PC-9 (cell line): ENCODE measurements at places on chromosomes 16 and 17. TPM values are rescaled to one million over a fixed set of nuclear protein-coding genes. Genes with fewer than 3 reads are reported as not detected.
A peak's percentile ranks its signal among the peaks of the same experiment; 100 is the strongest.

- no peaks in the 10 kb centered on the region for H3K27me3 ChIP-seq
- H3K4me1 ChIP-seq: no peaks in the 10 kb centered on the region
- no peak overlapping the region for H3K27ac ChIP-seq
Measured at GRCh38 chr16:84932681-84933080, 78.7 kb downstream of the ZDHHC7 start.

GRCh38 chr17:10628756-10629155, 28.4 kb downstream of the MYH3 start:
- no peaks in the 10 kb centered on the region for H3K36me3 ChIP-seq
- H3K27me3 ChIP-seq: peaks cover 42% of the 10 kb centered on the region
- no peak for DNase-seq
- H3K4me1 ChIP-seq: no peaks in the 10 kb centered on the region

The CASKIN1 gene
- 2.1 and 3.3 TPM in 2 replicates for total RNA-seq

The TBC1D3I gene
- total RNA-seq: 0.50 and 0.81 TPM in 2 replicates

GRCh38 chr17:12349297-12349696, 316.4 kb upstream of the MYOCD start:
- H3K27ac ChIP-seq: no peak overlapping the region
- no peak overlapping the region for H3K4me3 ChIP-seq
- no peaks in the 10 kb centered on the region for H3K27me3 ChIP-seq
- DNase-seq: no peak

DNA sequence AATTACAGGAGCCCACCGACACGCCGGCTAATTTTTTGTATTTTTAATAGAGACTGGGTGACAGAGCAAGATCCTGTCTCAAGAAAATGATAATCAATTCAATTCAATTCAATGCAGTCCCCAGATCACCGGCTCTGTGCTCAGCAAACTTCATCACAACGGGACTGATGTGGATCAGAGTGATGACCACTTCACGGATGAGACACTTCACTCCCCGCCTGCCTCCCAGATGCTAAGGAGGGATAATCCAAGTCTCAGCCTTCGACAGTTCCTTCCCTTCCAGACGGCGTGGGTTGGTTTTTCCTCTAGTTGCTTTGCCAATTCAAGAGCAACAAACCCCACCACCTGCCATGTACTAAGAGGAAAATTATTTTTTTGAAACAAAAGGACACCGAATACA, 93.8 kb downstream of the ZDHHC7 start:
- H3K4me1 ChIP-seq: no peaks in the 10 kb centered on the region
- no peak overlapping the region for H3K27ac ChIP-seq

The UMOD gene
- not detected in 2 replicates for total RNA-seq

The ZP2 gene
- not detected in 2 replicates for total RNA-seq

- no peaks in the 10 kb centered on the region for H3K36me3 ChIP-seq
- H3K4me3 ChIP-seq: no peak overlapping the region
Measured at GRCh38 chr17:48394821-48395220, 35.2 kb downstream of the SKAP1 start.

- no peaks in the 10 kb centered on the region for H3K36me3 ChIP-seq
- H3K27me3 ChIP-seq: peaks cover 39% of the 10 kb centered on the region
- H3K4me1 ChIP-seq: no peaks in the 10 kb centered on the region
- H3K27ac ChIP-seq: no peak overlapping the region
Measured at GRCh38 chr16:21130811-21131210, 19.8 kb downstream of the DNAH3 start.

DNA sequence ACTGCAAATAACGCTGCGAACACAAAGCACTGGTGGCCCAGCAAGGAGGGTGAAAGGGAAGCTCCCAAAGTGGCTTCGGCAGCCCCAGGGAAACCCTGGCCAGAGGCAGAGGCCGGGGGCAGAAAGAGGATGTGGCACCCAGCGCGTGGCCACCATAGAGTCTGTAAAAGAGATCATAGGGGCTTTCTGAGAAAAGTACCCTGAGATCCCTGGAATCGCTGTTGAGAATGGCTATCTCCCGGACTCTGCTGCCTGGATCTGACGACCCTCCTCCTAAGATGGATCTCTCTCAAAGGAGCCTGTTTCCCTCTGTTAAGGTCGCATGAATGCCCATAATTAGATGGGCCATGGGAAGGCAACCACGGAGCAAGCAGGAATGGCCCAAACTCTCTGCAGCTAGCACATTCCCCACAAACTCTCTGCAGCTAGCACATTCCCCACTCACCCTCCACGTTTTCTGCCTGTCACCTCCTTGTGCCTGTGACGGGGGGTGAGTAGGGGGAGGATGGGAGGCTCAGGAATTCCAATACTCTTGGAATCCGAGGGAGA, 364.4 kb downstream of the XYLT1 start:
- H3K36me3 ChIP-seq: no peaks in the 10 kb centered on the region
- no peak for DNase-seq
- H3K4me1 ChIP-seq: no peaks in the 10 kb centered on the region
- H3K4me3 ChIP-seq: no peak overlapping the region

DNA sequence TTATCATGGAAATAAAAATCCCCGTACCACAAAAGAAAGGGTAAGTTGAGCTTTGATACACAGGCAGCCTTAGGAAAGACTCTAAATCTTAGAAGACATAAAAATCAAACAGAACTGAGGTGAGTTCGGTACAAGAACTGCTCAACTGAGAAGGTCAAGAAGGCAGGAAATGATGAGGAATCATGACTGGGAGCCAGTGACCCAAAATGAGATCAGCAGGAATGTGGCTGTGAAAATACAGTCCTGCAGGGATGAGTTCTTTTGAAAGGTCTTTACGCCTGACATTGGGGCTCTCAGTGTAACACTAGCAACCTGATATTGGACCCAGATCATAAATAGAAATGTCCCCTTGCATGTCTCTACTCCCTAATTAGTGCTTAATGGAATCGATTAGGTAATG, 56.3 kb upstream of the CDH11 start:
- no peak for DNase-seq
- no peaks in the 10 kb centered on the region for H3K4me1 ChIP-seq
- H3K36me3 ChIP-seq: no peaks in the 10 kb centered on the region
- no peak overlapping the region for H3K27ac ChIP-seq
- H3K4me3 ChIP-seq: no peak overlapping the region

DNA sequence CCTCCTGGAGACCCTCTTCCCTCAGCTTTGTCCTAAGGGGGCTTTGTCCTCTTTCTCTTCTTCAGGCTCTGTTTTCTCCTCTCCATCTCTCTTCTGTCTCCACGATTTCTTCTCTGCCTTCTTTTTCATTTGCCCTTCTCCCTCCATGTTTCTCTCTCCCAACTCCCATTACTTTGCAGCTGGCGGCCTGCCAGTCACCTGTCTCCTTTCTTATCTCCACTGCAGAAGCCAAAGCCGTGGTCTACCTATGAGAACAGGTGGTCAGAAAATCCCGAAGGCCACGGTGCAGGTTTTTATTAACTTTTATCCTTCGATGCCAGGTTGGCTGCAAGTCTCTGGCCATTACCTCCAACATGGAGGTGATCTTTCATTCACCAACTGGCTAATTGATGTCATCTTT, 45.1 kb downstream of the FZD2 start:
- no peak overlapping the region for H3K27ac ChIP-seq
- no peaks in the 10 kb centered on the region for H3K27me3 ChIP-seq
- H3K36me3 ChIP-seq: no peaks in the 10 kb centered on the region
- H3K4me3 ChIP-seq: no peak overlapping the region
- DNase-seq: no peak
- peaks cover 23% of the 10 kb centered on the region for H3K4me1 ChIP-seq

DNA sequence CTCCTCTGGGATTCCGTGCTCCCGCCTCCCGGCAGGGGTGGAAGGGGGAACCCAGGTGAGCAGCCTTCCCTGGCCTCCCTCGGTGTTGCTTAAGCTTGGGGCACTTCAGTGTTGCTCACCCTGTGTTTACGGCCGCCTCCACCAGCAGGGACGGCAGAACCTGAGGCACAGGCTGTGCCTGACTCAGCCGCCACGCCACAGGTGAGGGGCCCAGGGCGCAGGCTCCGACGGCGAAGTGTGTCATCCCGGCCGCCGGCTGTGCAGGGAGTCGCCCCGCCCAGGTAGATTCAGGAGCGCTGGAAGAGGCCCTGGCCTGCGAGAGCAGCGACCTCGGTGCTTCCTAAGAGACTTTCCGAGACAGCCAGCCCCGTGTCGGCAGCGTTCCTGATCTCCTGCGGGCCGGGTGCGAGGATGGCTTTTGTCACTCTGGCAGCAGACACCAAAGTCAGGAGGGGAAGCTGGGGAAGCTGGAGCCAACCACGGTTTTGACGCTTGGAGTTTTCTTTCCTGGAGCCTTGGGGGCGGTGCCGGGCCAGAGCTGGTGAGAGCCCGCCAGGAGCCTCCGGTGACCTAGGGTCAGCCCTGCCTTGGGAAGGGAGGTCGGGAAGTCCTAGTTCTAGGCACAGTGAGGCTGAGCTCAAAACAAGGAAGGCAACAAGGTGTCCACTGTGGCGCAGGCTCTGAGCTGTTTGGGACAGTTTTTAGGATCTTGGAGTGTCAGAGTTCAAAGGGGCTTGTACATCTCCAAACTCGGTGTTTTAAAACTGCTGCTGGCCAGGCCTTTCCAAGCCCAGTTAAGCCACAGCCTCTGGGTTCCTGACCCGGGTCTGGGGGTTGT, 2.1 kb downstream of the GSE1 start:
- H3K4me3 ChIP-seq: peak overlapping the region; percentile 88
- peak; percentile 93 for DNase-seq
- H3K4me1 ChIP-seq: peaks cover 24% of the 10 kb centered on the region

DNA sequence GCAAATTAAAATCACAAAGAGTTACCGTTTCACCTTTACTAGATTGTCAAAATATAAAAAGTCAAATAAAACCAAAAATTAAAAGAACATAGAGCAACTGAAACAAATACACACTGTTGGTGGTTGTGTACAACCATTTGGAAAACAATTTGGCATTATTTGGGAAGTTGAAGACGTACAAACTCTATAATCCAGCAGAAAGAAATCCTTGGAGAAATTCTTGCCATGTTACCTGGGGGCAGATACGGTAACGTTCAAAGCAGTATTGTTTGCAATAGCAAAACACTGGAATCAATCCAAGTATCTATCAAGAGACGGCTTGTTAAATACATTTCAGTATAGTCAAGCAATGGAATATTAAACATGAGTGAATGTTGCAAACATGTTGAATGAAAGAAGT, 56.7 kb downstream of the TBX4 start:
- no peaks in the 10 kb centered on the region for H3K27me3 ChIP-seq
- H3K27ac ChIP-seq: no peak overlapping the region
- DNase-seq: no peak
- H3K4me1 ChIP-seq: peaks cover 5% of the 10 kb centered on the region
- H3K36me3 ChIP-seq: no peaks in the 10 kb centered on the region

GRCh38 chr16:84294531-84295142, at the start of gene WFDC1:
Gene WFDC1 (plus strand): TSS chr16:84294878. CDS start chr16:84294972, 94 bp downstream.
- H3K36me3 ChIP-seq: no peaks in the 10 kb centered on the region
- DNase-seq: no peak
- H3K27ac ChIP-seq: no peak within 1 kb of the TSS
- H3K4me3 ChIP-seq: no peak within 1 kb of the TSS
- H3K27me3 ChIP-seq: peaks cover 39% of the 10 kb centered on the region

The UQCRC2 gene
- total RNA-seq: 195 and 299 TPM in 2 replicates

The KRTAP2-1 gene
- total RNA-seq: not detected in 2 replicates

DNA sequence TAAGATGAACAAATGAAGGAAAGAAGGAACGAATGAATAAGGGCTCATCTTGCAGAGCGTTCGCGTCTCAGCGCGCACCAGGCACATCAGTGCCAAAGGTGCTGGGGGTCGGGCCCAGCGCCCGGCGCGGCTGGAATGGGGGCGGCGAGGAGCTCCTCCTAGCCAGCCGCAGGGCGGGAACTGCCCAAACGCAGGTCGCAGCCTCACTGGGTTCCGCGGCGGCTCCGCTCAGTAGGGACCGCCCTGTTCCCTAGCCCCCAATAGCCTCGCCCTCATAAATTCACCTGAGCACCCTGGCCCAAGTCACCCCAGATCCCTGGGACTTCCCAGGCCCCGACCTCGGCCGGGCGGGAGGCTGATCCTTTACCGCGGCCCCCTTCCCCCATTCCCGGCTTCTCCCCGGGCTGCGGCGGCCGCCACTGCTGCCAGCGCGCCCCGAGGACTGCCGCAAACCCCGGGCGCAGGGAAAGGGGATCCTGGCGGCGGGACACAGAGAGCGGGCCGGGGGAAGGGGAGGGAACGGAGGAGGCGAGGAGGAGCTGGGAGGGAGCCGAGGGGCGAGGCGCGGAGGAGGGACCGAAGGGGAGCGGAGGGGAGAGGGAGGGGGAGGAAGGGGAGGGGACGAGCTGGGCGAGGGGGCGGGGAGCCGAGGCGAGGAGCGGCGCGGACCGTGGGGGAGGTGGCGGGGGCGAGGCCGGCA, 377 bp upstream of the CRHR1 start:
- H3K27ac ChIP-seq: no peak overlapping the region
- no peaks in the 10 kb centered on the region for H3K36me3 ChIP-seq
- no peak for DNase-seq
- no peak overlapping the region for H3K4me3 ChIP-seq
- H3K4me1 ChIP-seq: no peaks in the 10 kb centered on the region

GRCh38 chr17:49227436-49228261, 2.9 kb downstream of the PHOSPHO1 start:
- H3K4me1 ChIP-seq: peaks cover 13% of the 10 kb centered on the region
- DNase-seq: peak; percentile 69
- peaks cover 29% of the 10 kb centered on the region; the same call in 1 of the 2 replicates for H3K27me3 ChIP-seq

The OTOP3 gene
- total RNA-seq: not detected in 2 replicates

- peaks cover 15% of the 10 kb centered on the region for H3K4me1 ChIP-seq
- H3K4me3 ChIP-seq: no peak overlapping the region
- peak; percentile 73 for DNase-seq
- no peaks in the 10 kb centered on the region for H3K27me3 ChIP-seq
- H3K27ac ChIP-seq: no peak overlapping the region
Measured at GRCh38 chr17:40352779-40353394, 11.7 kb downstream of the GJD3 start.

- no peaks in the 10 kb centered on the region for H3K36me3 ChIP-seq
- no peak overlapping the region for H3K4me3 ChIP-seq
- no peak overlapping the region for H3K27ac ChIP-seq
Measured at GRCh38 chr17:72811976-72812687, 280.4 kb downstream of the SLC39A11 start.

The RNF222 gene
- total RNA-seq: 0.45 and 0.79 TPM in 2 replicates

DNA sequence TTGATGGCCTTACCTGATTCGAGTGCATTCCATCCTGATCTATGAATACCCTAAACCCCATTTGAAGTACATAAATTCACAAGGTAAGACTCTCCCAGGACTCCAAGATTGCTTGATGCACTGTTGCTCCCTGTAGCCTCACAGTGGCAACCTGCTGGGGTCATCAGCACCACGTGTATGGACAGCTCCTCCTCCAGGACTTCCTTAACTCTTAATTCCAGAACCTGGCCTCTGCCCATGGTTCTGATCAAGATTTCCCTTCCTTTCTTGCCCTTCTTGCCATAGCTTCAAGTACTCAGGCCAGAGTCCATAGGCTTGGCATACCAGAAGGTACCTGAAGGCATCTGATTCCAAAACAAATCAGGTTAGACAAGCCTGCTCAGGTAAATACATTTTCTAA, 34.0 kb upstream of the NLK start:
- H3K27ac ChIP-seq: no peak overlapping the region
- H3K27me3 ChIP-seq: peaks cover 46% of the 10 kb centered on the region
- peak; percentile 30 for DNase-seq
- no peaks in the 10 kb centered on the region for H3K4me1 ChIP-seq

The CMTM2 gene
- total RNA-seq: 0.65 TPM in 1 of 2 replicates, not detected in the other

The SHISA9 gene
- total RNA-seq: 64.5 and 80.5 TPM in 2 replicates
